ENCODE measurements at places on chromosomes 3 and 15. TPM values are rescaled to one million over a fixed set of nuclear protein-coding genes. Genes with fewer than 3 reads are reported as not detected.

DNA sequence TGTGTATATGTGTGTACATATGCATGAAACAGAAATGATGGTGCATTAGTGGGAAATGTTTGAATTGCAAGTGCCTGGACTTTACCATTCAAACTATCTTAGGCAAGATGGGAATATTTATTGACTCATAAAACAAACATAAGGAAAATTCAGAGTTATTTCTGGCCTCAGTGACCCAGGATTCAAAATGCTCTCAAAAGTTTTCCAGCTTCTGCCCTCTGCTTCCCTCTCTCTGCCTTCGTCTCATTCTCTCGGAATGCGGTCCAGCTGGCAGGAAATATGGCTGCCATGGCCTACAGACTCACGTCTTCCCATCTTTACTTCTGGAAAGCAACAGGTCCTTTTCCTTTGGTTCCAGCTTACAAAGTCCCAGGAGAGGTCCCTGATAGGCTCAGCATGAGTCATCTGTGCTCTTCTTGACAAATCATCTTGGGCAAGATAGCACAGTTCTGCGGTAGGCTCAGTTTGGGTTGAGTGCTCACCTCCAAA, 8.7 kb upstream of the ZNF774 start:
- no peak for DNase-seq

LRRIQ4 gene
- polyA plus RNA-seq: 0.12 TPM

MAP4 gene
- 330 TPM for polyA plus RNA-seq

VPS13C gene
- polyA plus RNA-seq: 39.1 TPM

GRCh38 chr3:139597947-139598346, 58.4 kb upstream of the RBP1 start:
- DNase-seq: no peak

DNA sequence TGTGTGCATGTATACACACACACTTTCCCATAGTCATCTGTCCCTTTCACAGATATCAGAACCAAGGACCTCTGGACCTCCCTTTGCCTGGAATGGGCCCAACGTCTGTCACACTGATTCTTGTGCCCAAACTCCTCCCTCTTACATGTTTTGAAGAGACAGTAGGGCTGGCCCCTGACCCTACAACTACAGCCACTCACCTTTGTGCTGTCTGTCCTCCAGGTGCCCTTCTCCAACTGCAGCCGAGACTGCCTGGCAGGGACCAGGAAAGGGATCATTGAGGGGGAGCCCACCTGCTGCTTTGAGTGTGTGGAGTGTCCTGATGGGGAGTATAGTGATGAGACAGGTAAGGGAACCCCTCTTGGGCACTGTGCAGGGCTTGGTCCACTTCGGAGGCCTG, 43.2 kb upstream of the CSTA start:
- no peak for DNase-seq

FBXO22 gene
- 26.5 TPM for polyA plus RNA-seq

Data from muscle of leg (tissue), 16 donors.